ENCODE measurements at places on chromosomes 4 and X.
A peak's percentile ranks its signal among the peaks of the same experiment; 100 is the strongest.

DNA sequence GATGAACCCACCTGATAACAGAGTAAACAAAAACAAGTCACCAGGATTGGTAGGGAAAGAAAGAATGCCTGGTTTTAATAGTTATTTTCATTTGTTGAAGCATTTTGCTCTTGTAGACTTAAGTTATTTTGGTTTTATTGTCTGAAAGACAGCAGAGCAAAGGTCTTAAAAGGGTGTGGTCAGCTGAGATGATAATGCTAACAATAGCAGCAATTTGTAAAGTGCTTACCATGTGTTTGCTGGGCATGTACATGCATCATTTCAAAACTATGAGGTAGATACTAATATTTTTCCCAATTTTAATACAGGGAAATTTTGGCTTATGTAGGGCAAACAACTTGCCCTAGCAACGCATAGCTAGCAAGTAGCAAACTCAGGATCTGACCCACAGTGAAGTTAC, 46.8 kb upstream of the SLC10A4 start:
- no peak for DNase-seq

- peak; percentile 52 for DNase-seq
These were observed 117.3 kb upstream of the PPP3CA start for GRCh38 chr4:101464596-101464995.

DNA sequence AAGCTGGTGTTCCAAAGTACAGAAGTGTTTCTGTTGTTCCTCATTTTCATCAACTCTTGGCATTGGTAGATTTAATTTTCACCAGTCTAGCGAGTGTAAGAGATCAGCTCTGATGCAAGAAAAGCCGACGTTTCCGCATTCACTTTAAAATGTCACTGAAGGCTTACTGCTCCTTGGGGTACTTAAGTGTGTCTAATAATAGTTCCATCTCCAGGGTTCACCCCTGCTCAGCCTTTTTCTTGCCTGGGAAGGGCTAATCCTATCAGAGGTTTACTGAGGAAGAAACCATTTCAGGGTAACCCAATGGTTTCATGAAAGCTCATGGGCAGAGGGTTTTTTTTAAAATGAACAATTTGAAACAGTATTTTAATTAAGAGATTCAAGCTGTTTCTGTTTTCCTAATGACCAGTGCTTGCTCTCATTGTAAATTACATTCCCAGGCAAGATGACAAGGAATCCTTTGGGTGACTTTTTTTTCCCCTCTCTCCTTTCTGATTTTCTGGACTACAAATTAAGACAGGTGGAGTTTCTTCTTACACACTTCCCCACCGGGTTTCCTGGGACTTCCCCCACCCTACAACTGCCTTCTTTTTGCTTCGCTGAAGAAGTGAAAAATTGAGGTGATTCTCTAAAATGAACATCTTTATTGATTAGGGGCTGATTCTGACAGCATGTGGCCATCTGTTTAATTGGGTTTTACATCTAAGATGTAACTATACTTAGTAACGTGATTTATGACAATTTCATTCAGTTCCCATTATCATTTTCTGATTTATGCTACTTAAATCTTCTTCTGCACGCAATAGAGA, 78.7 kb upstream of the CBLL2 start:
- no peak for DNase-seq

- no peak for DNase-seq
These were observed 92.3 kb downstream of the UCHL1 start for GRCh38 chr4:41349021-41349420.

DNA sequence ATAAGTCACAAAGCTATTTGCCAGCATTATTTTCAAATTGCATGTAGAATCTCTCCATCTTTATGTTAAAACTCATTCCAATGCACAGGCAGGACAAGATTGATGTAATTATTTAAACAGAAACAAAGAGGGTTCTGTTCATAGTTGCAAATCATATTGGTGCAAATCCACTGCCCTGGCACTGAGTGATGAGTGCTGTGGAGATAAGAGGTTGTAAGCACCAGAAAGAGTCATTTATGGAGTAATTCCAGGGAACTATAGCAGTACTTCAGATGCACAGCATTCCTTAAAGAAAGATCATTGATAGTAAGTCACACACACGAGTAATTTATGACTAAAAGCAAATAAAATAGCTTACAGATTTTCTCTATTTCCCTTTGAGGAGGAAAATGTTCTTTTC, 337.7 kb upstream of the CTSO start:
- no peak for DNase-seq

GRCh38 chrX:71542411-71542810, 9.5 kb downstream of the OGT start:
- DNase-seq = no peak

DNA sequence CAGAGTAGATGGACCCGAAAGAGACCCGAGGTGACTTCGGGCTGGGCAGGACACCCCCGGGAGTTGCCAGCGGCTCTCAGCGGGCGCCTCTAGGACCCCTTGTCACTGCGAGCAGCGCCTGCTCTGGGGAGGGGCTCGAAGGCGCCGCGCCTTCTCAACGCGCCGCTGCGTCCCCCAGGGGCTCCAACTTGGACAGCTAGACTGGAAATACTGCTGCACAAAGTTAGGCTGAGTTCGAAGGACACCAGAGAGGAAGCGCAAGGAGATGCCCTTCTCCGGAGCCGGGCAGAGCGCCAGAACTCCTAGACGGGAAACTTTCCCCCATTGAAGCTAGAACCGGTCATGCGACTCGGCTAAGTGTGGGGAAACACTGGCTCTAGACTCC, 493 bp upstream of the KCNIP4 start:
- no peak for DNase-seq

DNA sequence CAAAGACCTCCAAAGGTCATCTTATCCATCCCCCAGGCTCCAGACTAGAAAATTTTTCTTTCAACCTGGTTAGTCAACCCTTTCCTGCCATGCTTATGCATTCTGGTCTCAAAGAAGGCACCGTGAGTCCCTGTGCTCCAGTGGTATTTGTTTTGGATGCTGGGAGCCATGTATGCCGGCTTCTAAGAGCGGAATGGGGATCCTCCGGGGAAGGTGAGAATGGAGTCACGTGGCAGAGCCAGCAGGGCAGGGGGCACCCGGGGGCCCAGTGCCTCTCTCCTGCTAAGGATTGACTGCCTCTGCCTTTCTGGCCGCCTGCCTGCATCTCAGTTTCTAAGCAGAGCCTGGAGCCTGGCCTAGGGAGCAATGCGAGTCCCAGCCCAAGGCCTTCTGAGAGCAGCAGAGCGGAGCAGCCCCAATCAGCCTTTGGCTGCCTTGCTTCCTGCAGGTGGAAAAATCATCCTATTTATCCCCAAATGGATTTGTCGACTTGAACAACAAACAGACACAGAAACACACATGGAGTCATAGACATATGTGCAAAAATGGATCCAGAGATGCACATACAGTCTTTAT, 141.0 kb downstream of the PJA1 start:
- DNase-seq = no peak

DNA sequence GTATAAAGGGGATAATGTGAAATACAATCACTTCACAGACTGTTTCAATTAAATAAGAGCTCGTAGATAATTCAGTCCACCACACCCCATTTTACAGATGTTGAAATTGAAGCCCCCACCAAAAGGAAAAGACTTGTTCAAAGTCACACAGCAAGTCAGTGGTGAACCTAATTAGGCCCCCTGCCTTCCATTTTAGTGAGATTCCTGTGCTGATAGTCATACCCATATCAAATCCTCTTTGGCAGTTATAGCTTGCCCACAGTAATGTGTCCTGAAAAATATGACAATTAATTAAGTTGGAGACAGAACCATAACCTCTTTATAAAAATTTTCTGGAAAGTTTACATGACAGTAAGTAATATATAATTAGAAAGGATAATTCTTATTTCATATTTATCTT, 58.0 kb downstream of the AR start:
- no peak for DNase-seq

DNA sequence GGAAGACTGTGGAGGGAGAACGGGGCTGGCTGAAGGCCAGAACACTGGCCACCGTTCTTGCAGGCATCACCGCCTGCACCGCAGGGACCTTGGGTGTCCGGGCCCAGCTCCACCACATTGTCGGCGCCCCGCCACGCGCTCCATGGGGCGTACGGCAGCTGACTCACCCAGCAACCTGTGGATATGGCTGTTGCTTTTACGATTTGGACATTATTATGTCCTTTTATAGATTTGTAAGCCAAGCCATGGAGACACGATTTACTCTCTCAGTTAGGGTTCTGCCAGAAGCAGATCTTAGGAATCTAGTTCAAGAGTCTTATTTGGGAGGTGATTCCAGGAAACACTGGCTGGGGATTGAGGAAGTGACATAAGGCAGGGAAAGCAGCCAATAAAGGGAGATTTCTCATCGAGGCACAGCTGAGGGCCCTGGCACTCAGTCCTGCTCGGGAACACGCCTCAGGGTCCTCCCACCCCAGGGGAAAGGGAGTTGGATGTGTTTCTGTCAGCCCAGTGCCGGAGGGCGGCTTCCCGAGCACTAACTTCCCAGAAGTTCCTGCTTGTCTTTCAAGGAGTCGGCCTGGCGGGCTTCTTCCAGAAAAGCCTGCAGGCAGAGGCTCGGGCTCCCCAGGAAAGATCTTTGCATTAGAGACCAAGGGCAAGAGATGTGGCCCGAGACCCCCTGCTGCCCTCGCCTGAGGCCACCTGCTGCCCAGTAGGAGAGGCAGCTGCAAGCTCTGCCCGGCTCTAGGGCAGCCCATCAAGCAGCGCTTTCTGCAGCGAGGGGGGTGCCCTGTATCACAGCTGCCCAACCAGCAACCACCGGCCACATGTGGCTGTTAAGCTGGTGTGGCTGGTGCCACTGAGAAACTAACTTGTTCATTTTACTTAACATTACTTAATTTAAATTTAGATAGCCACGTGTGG, 52.9 kb downstream of the CRMP1 start:
- no peak for DNase-seq

DNA sequence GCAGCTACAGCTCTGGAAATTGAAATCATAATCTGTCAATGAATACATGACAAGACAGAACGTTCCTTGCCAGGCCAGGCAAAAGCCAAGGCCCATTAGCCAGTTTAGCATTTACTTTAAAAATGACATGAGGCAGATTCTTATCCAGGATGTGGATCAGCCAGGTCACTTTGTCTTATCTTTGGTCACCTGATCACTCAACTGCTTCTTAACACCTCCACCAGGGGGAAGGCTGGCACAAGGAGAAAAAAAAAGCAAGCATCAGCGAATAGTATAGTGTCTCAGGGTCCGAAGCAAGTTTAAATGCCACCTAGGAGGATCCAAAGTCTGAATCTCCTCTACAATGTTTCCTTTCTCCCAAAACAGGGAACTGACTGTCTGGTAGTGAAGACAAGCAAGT, 18.8 kb downstream of the ATP1B4 start:
- DNase-seq = peak; percentile 26

GRCh38 chr4:158302076-158302866, 92.0 kb downstream of the TMEM144 start:
- DNase-seq = no peak

- no peak for DNase-seq
These were observed 6.8 kb upstream of the MOB1B start for GRCh38 chr4:70895405-70895804.

GRCh38 chr4:168509786-168510185, 12.9 kb downstream of the PALLD start:
- no peak for DNase-seq

- DNase-seq = no peak
These were observed 29.8 kb downstream of the MSN start for GRCh38 chrX:65697211-65697641.

- DNase-seq = no peak
These were observed 16.3 kb downstream of the PTTG2 start for GRCh38 chr4:37976507-37976906.

- no peak for DNase-seq
These were observed 26.3 kb upstream of the PDS5A start for GRCh38 chr4:40003986-40004385.

DNA sequence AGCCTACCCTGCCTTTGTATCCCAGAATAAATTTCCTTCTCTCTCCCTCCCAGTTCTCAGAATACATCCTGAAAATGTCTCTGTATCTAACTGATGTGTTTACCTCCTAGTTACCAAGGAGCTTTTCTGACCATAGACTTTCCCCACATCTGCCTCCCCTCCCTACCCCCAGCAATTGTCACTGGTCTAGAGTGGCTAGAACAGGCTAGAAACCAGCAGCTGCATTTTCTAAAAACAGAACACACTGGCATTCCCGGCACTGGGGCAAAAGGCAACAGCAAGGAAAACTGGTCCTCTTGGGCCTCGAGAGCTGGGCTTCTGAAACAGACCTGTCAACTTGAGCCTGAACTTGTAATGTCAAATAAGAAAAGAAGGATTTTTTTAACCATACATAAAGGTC, 16.4 kb downstream of the TASL start:
- DNase-seq = no peak

- no peak for DNase-seq
These were observed 197.7 kb upstream of the MAB21L2 start for GRCh38 chr4:150384249-150384648.

DNA sequence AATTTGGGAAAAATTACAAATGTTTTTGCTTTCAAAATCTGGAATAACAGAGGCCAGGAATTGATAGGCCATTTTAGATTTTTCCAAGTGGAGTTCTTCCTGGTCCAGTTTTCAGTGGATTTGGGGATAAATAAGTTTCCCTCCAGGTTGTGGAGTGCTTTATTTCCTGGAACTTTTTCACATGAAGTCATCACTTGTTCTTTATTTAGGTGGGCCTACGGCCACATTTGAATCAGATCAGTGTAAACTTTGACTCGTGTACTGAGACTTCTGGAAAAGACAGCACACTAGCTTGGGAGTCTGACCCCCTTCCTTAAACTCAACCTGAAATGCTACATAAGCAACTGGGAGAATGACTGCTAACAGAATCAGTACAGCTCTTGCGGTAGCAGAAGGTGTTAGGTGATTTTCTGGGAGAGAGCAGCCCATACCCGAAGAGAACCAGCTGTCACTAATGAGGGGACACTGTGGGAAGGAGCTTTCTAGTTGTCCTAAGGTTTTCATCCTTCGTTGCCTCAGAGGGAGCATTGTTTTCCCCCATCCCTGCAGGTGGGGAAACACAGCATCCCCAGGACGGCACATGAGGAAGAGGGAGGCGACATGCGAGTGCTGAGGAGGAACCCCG, 235.2 kb upstream of the FAT1 start:
- DNase-seq = no peak

DNA sequence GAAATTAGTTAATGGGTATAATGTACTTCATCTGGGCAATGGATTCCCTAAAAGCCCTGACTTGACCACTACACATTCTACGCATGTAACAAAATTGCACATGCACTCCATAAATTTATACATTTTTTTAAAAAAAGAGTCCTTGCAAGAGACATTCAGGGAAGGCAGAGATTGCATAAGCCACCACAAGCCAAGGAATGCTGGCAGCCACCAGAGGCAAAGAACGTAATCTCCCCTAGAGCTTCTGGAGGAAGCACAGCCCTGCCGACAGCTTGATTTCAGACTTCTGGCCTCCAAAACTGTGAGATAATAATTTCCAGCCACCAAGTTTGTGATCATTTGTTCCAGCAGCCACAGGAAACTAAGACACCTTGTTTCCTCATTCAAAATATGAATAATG, 185.6 kb upstream of the GALNT7 start:
- no peak for DNase-seq

DNA sequence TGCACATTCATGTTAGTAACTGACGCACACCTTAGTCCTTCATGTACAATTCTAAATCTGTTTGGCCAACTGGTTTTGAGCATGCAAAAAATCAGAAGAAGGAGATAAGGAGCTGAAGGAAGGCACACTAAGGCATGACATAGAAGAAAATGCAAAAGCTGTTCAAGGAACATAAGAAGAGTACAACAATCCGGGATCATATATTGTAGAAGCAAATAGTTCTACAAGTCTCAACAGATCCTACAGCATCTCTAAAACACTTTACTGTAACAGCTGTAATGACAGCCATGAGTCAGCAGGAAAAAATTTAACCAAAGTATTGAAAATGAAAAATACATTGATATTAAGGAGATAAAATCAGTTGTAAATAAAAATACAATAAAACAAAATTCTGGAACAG, 57.7 kb downstream of the KLHL13 start:
- no peak for DNase-seq

GRCh38 chrX:13699183-13699826, 10.4 kb downstream of the RAB9A start:
- DNase-seq = no peak
